ENCODE measurements at places on chromosomes 1 and 21.

DNA sequence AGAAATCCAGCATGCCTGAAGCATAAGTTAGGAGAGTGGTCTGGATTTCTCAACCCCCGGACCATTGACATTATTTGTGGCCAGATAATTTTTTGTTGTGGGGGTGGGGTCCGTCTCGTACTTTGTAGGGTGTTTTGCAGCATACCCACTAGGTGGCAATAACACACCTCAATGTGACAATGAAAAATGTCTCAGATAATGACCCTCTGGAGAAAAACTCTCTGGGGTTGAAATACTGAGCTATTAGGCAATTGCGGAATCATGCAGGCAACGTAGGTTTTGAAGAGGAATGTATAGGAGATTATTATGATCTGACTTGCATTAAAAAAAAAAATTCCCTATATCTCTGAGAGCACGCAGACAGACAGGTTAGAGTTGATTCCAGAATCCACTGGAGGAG lies 25.3 kb upstream of the RRP15 start:
- no peak for DNase-seq

- DNase-seq: no peak
These were observed 2.5 kb upstream of the JUN start for GRCh38 chr1:58786184-58786926.

GRCh38 chr1:181135815-181136737 lies 47.6 kb downstream of the IER5 start:
- DNase-seq: no peak

DNA sequence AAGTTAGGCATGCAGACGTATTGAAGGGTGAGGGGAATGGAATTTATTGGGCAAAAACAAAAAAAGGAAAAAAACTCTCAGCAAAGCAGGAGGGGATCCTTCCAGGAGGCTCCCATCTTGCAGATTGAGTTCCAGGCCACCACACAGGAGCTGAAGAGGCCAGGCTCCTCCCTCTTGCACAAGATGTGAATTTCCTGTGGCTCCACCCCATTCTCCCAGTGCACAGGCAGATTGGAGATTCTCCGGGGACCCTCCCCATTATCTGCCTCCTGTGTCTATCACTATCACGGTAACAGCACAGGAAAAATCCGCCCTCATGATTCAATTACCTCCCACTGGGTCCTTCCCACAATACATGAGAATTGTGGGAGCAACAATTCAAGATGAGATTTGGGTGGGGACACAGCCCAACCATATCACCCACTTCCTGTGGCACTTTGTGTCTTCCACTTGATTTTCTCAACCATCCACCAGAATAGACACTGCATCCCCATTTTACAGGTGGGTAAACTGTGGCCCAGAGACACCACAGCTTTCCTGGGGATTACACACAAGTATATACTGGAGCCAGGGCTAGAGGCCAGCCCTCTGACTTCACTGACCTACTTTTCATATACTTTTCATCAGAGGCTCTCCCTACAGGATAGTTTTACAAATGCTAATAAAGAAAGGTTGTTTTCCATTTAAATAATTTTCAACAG lies 18.9 kb upstream of the COL6A1 start:
- no peak for DNase-seq
